ENCODE measurements at places on chromosomes 13 and 19. TPM values are rescaled to one million over a fixed set of nuclear protein-coding genes. Genes with fewer than 3 reads are reported as not detected.

TUBA3C gene
- not detected for total RNA-seq

CKM gene
- total RNA-seq = not detected

RUBCNL gene
- total RNA-seq = 3.0 TPM

ABCC4 gene
- total RNA-seq = 5.5 TPM

PLK5 gene
- not detected for total RNA-seq

Data from natural killer cell treated with Interleukin-12 subunit alpha and Interleukin-12 subunit beta and Interleukin-15 and Interleukin-18, amount 100 ng/mL, for 72 hours (primary cell).